ENCODE measurements at places on chromosomes 1 and 21.

- DNase-seq: no peak
Observed at GRCh38 chr1:77649127-77649526, 33.3 kb downstream of the ZZZ3 start.

DNA sequence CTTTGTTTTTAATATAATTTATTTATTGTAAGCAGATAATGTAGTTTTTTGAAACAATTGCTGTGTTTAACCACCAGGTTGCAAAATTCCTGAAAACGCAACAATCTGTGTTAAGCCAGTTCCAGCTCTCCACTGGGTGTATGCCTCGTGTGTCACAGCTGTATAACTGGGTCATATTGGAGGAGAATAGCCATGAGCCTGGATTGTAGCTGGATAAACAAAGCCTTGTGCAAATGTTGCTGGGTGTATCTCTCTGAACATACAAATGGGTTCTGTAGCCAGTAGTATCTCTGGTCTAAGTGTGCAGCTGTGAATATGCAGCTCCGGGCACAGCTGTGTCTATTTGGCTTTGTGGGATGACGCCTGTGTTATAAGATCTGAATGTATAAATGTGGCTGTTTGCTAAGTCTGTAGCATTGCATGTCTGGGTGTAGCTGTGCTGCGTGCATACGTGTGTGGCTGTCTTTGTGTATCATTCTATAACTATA is 2.8 kb downstream of the TCEA3 start:
- DNase-seq: peak; percentile 47

GRCh38 chr1:30275926-30276764 is 447.2 kb downstream of the MATN1 start:
- no peak for DNase-seq

GRCh38 chr1:41404308-41404761 is 43.1 kb downstream of the FOXO6 start:
- no peak for DNase-seq

GRCh38 chr1:36080801-36081200 is 3.1 kb upstream of the TEKT2 start:
- DNase-seq: no peak

All from frontal cortex (tissue), 4 donors.